ENCODE measurements at places on chromosomes 5 and 9.

- DNase-seq: no peak
Measured at GRCh38 chr5:59037941-59038797, 455.3 kb downstream of the RAB3C start.

- no peak for DNase-seq
Measured at GRCh38 chr5:67774786-67775185, 440.8 kb upstream of the PIK3R1 start.

DNA sequence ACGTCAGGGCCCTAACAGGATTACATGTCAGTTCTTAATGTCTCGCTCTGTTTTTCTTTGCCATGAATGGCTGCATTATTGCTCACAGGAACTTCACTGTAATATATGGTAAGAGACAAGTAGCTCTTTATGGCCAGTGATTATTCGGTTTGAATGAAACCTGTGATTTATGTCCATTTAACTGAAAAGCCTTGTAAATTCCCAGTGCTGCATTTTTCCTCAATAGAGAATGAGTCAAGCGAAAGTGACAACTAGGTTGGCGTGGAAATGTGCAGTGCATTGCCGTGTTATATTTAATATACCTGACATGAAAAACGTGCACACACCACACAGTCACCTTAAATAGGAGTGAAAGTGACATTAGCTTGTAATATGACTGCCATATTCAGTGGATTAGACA, 163.1 kb downstream of the PBX3 start:
- DNase-seq: no peak

DNA sequence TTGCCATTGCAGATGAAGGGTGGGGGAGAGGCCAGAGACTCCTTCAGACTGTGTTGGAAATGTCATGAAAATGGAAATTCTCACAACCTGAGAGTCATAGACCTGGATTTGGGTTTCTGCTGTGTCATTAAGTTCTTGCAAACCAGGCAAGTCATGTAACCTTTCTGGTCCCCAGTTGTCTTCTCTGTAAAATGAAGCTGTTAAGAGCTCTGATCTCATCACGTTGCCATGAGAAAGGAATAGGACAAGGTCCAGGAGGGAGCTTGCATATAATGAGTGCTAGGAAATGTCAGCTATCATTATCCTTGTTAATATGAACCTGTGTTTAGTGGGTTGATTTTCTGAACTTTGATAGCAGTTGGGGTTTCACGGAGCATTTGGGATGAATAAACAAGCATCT, 59.1 kb downstream of the FGF1 start:
- no peak for DNase-seq

- no peak for DNase-seq
Measured at GRCh38 chr9:136252846-136253245, 7.2 kb upstream of the QSOX2 start.

DNA sequence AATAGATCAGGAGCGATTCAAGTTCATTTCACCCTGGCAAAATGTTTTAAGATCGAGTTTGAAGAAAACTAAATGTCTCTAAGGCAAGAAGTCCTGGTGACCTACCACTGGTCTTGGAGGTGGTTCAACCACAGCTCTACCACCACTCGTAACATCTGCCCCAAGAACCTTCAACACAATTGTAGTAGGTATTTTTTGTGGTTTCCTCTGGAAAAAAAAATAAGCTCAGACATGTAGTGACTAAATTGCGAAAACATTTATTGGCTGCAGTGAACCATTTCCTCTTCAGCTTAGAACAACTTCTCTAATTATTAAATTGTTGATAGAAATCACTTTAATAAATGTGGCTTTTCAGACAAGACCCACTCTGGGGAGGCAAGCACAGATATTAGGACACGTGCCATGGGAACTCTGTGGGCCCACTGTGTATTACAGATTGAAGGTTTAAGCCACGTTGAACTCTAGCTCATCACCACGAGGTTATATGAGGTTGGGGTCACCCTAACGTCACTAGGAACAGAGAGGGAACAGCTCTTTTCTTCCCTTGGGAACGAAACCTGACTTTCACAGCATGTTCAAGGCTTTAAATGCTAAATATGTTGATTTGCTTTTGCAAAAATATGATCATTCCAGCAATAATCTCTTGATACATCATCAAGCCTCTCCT, 142.9 kb downstream of the HSD17B3 start:
- no peak for DNase-seq

- DNase-seq: no peak
Measured at GRCh38 chr5:91077623-91078022, 305.5 kb downstream of the ARRDC3 start.

DNA sequence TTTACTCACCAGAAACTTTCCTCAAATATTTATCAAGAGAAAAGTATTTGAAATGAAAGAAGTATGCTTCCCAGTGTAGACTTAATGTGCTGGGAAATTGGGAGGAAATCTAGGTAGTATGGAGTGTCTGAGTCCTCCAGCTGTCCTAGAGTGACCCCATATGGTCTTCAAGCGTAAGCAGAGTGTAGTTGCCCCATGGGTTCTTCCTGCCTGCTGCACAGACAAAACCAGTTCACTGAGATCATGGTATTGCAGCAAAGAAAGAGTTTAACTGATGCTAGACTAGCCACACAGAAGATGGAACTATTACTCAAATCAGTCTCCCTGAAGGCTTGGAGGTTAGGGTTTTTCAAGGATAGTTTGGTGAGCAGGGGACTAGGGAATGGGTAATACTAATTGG, 114.9 kb upstream of the PRLR start:
- no peak for DNase-seq

- no peak for DNase-seq
Measured at GRCh38 chr9:109372246-109372645, 51.4 kb upstream of the EPB41L4B start.

DNA sequence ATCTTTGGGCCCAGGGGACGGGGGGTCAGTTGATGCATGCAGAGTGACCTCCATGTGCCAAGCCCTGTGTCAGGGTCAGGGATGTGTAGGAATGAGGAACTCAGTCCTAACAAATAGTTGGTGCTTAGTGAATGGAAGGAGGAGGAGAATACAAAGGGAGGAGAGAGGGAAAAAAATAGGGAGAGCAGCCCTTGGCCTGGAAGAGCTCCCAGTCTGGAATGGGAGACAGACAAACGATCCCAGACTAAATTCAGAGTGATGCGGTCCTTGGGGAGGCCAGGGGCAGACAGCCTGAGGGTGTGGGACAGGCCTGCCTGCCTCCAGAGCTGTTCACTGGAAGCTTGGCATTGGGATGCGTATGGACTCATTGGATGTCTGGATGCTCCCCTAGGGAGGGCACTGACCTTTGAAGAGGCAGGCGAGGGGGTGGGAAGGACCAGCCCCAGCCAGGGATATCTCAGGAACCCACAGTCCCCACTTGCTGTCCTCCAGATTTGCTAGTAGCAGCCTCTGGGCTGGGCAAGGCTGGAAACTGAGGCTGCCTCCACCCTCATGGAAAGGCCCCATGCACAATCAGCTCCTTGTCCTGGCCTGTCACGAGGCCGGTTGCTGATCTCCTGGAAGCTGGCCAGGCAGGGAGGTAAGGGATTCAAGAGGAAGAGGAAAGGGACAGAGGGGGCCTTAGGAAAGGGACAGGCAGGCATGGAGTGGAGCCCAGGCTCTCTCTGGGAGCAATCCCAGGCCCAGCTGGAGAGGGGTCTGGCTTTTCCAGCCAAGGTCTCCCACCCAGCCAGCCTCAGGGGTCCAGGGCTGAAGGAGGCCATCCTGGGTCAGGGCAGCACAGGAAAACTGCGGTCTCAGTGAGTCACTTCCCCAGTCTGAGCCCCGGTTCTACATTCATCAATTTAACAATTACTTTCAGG, 69.0 kb upstream of the GGTA1 start:
- no peak for DNase-seq

- no peak for DNase-seq
Measured at GRCh38 chr5:56465769-56466135, 232.6 kb upstream of the ANKRD55 start.
